ENCODE measurements at places on chromosomes 3 and 15. TPM values are rescaled to one million over a fixed set of nuclear protein-coding genes. Genes with fewer than 3 reads are reported as not detected.

GRCh38 chr15:25180606-25181292 lies 226.0 kb downstream of the SNRPN start:
- DNase-seq, result no peak

GRCh38 chr15:52783191-52783829 lies 6.8 kb downstream of the ONECUT1 start:
- DNase-seq, result no peak

- no peak for DNase-seq
Observed at GRCh38 chr15:89436560-89437311, 59.6 kb downstream of the RHCG start.

- no peak for DNase-seq
Observed at GRCh38 chr3:63927422-63928280, 15.5 kb upstream of the SCAANT1 start.

DNA sequence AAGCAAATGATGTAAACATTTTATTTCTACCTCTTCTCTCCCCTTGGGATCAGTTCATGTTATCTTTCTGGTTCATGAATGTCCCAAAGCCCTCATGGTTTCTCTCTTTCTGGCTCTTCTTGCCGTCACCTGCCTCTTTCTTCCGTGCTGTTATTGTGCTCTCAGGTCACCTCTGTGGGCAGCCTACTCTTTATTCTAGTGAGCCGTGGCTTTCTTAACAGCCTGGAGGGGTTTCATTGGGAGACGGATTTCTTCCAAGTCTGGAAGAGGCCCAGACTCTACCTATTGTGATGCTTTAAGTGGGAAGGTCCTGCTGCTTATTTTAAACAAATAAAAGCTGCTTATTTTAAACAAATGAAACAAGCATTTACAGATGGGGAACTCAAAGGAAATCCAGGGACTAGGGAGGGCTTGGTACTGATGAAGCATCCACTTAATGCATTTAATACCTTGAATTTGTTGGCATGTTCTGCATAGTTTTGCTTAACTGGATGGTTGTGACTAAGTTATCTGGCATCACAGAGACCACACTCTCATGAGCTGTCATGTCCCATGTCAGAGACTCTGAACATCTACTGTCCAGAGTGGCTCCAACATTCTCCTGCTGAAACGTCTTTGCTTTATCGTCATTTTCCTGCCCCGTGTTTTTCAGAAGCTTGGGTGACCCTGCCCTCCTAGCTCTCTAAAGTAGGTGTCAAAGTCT lies 443.3 kb downstream of the GABRG3 start:
- DNase-seq, result no peak

- DNase-seq, result no peak
Observed at GRCh38 chr3:102400142-102400541, 34.7 kb upstream of the ZPLD1 start.

DNA sequence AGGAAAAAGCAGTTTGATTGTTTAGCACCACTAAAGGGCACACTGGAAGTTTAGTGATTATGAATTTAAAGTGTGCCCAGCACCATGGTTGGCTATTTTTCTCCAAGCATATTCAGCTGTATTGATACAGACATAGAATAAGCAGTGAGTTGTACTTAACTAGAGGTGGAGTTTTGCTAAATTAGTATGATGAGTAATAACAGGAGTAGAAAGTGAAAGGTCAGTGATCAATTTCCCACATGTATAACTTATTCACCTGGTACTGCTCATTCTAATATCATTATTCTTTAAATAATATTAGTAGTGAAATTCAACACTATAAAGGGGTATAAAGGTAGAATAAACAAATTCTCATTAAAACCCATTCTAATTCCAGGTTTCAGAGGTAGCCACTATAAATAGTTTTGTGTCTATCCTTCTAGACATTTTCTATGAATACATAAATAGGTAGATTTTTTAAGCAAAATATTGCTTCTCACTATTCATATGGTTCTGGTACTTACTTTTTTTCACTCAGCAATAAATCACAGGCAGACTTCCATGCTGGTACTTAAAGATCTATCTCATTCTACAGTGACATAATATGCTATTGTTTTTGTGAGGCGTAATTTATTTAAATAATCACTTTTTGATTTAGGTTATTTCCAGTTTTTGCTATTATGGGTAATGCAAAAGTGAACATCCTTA lies 732.9 kb downstream of the VGLL3 start:
- DNase-seq, result no peak

GRCh38 chr3:99647081-99647480 lies 8.7 kb downstream of the COL8A1 start:
- DNase-seq, result no peak

GRCh38 chr15:58309963-58310928 lies 121.5 kb upstream of the LIPC start:
- DNase-seq, result no peak

- no peak for DNase-seq
Observed at GRCh38 chr3:98445949-98446406, 17.0 kb upstream of the OR5K1 start.

GRCh38 chr3:188339410-188340295 lies 185.7 kb downstream of the LPP start:
- no peak for DNase-seq

DNA sequence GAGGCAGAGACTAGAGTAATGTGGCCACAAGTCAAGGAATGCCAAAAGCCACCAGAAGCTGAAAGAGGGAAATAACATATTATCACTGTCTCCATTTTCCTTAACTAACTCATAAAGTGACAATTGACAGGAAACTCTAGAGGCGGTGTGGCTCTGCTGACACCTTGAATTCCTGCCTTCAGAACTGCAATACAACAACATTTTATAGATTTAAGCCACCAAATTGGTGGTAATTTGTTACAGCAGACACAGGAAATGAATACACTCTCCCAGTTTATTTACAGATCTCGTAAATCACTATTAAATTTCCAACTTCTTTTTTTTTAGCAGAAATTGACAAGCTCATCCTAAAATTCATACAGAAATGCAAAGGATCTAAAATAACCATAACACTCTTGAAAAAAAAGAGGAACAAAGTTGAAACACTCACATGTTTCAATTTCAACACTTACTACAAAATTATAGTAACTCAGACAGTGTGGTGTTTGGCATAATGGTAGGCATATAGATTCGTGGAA lies 449.9 kb downstream of the OTOL1 start:
- DNase-seq, result no peak

GRCh38 chr3:71397046-71397445 lies 186.5 kb downstream of the FOXP1 start:
- DNase-seq, result no peak

DNA sequence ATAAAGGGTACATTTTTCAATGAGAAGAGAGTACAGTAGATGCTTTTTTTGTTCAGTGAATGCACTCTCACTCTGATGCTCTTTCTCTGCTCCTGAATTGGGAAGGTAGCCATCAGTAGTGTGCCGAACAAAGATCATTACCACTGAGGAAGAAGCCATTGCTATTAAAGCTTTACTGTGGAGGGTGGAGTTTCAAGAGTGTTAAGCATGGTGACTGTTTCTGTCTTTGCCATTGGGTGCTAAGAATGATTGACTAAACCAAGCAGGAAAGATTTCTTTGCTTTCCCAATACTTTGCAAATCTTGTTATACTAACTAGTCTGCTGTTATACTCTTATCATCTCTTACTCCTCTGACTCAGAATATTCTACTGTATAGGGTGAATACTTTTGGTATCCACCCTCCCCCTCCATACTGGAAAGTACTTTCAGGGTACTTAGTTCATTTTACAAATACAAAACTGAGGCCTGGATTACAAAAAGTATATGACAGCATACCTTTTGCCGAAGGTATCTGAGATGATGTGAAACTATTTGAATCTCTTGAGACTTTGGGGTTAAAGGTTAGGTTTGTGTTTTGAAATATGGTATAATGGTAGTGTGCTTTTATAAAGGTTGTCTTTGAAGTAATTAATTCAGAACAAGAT lies 1.7 kb downstream of the RAB11A start:
- no peak for DNase-seq

DNA sequence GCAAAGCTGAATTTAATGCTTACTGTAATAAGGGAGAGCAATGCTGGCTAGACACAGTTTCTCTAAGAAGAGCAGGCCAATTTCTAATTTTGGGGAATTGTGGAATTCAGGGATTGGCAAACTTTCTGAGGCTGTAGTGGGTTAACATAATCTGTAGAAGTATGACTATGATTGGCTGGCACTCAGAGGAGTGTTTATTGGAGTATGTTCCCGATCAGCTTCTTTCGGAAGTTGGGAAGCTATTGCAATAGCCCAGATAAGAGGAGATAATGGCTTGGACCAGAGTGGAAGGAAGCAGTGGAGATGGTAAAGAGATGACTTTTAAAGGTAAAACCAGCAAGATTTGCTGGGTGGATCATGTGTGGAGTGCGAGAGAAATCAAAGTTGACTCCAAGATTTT lies 19.4 kb downstream of the TMOD3 start:
- no peak for DNase-seq

GRCh38 chr3:42149975-42150374 lies 58.8 kb downstream of the TRAK1 start:
- DNase-seq, result no peak

GRCh38 chr15:67385971-67386370 lies 131.4 kb downstream of the IQCH start:
- no peak for DNase-seq

GRCh38 chr3:134237454-134238145 lies 13.1 kb downstream of the RYK start:
- DNase-seq, result no peak

GRCh38 chr15:68980786-68981185 lies 33.7 kb upstream of the NOX5 start:
- no peak for DNase-seq

- no peak for DNase-seq
Observed at GRCh38 chr3:186200726-186201125, 91.8 kb upstream of the ETV5 start.

- no peak for DNase-seq
Observed at GRCh38 chr3:185473290-185473815, 25.5 kb downstream of the TMEM41A start.

- no peak for DNase-seq
Observed at GRCh38 chr3:56748663-56749231, 53.0 kb downstream of the ARHGEF3 start.

The C3orf49 gene
- not detected for total RNA-seq

The GDPGP1 gene
- 12.4 TPM for total RNA-seq

The VGLL4 gene
- 86.9 TPM for total RNA-seq

The CDCP1 gene
- total RNA-seq, result 19.4 TPM

The EHHADH gene
- 5.6 TPM for total RNA-seq

The LRRC34 gene
- total RNA-seq, result 0.19 TPM

The CACNA1D gene
- total RNA-seq, result not detected

The C3orf70 gene
- total RNA-seq, result 2.4 TPM

The TGM4 gene
- not detected for total RNA-seq

The CPLX3 gene
- not detected for total RNA-seq

The CHRM5 gene
- not detected for total RNA-seq

The LRRC2 gene
- not detected for total RNA-seq

Data from glomerular endothelial cell (primary cell).